CD4-positive, alpha-beta T cell (primary cell): ENCODE measurements at places on chromosomes 2 and 18. TPM values are rescaled to one million over a fixed set of nuclear protein-coding genes. Genes with fewer than 3 reads are reported as not detected.

POTEJ gene
- not detected for total RNA-seq

ABCG5 gene
- not detected for total RNA-seq

DPYSL5 gene
- not detected for total RNA-seq

ANO7 gene
- total RNA-seq: 0.14 TPM

- H3K4me3 ChIP-seq: no peak overlapping the region
- no peak overlapping the region for H3K27ac ChIP-seq
- H3K27me3 ChIP-seq: no peaks in the 10 kb centered on the region
Measured at GRCh38 chr2:130310881-130311280, 31.8 kb upstream of the IMP4 start.

DNA sequence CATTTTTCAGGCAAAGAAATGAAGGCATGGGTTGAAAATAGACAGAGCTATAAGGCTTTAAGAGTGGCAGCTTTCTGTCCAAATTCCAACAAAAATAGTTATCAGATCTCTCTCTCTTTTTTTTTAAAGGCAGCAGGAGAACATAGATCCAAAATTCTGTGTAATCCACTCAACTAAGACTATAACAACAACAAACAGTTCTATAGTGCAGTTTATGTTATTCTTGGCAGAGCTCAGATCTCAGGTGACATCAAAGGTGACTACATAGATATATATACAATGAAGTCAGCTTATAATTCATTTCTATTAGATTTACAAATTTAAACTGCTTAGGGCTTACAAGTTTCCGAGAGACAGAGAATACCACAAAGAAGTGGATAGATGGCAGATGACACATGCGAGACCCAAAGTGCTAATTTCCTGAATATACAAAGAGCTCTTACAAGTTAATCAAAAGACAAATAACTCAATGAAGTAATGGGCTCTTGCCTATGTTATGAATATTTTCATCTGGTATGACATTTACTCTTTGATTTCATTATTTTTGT, 223.2 kb downstream of the BCL2 start:
- no peaks in the 10 kb centered on the region for H3K27me3 ChIP-seq
- H3K36me3 ChIP-seq: no peaks in the 10 kb centered on the region
- no peak for DNase-seq

DNA sequence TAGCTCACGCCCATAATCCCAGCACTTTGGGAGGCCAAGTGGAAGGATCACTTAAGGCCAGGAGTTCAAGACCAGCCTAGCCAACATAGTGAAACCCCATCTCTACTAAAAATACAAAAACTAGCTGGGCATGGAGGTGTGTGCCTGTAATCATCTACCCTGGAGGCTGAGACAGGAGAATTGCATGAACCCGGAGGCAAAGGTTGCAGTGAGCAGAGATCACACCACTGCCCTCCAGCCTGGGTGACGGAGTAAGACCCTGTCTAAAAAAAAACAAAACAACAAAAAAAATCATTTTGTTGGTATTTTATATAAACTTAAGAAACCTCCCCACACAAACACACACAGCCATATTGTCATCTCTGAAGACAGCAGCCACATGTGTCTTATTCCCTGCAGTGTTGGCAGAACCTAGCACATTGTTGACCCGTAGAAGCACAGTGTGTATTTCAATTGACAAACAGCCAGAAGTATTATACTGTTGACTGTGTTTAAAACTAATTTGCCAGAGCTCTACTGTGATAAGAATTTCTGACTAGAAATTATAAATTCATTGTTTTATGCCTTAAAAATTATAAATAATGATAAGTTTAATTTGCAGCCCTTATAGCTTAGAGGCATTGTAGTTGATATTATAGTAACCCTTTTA, 68.1 kb downstream of the DNAJC10 start:
- no peak overlapping the region for H3K4me3 ChIP-seq
- H3K27ac ChIP-seq: no peak overlapping the region

GRCh38 chr2:190137561-190137960, 75.0 kb upstream of the MSTN start:
- H3K27me3 ChIP-seq: no peaks in the 10 kb centered on the region
- H3K4me3 ChIP-seq: no peak overlapping the region
- no peaks in the 10 kb centered on the region for H3K36me3 ChIP-seq
- H3K27ac ChIP-seq: no peak overlapping the region
- no peaks in the 10 kb centered on the region for H3K4me1 ChIP-seq
- no peak for DNase-seq

- H3K4me1 ChIP-seq: no peaks in the 10 kb centered on the region
- DNase-seq: no peak
- H3K4me3 ChIP-seq: no peak overlapping the region
Measured at GRCh38 chr18:45521777-45522176, 93.5 kb upstream of the SLC14A2 start.

GRCh38 chr2:224924631-224925030, 117.6 kb downstream of the DOCK10 start:
- H3K36me3 ChIP-seq: peaks cover 29% of the 10 kb centered on the region
- no peak overlapping the region for H3K4me3 ChIP-seq
- peaks cover 58% of the 10 kb centered on the region for H3K4me1 ChIP-seq
